ENCODE measurements at places on chromosomes 7 and 10.

GRCh38 chr10:91558473-91558872 is 74.4 kb downstream of the PPP1R3C start:
- no peak for DNase-seq

DNA sequence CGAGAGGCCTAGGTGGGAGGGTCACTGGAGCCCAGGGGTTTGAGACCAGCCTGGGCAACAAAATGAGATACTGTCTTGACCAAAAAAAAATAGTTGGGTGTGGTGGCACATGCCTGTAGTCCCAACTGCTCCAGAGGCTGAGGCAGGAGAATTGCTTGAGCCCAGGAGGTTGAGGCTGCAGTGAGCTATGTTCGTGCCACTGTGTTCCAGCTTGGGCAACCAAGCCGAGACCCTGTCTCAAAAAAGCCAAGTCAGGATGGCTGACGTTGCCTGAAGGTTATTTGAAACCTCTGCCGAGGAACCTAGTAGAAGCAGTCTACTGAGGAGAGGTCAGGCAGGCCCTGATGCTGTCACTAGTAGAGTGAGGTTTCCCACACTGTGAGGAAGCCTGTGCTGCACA is 22.8 kb downstream of the DNAJB6 start:
- peak; percentile 4 for DNase-seq

- no peak for DNase-seq
Observed at GRCh38 chr10:124596116-124596785, 134.6 kb downstream of the LHPP start.

GRCh38 chr7:26049081-26049480 is 102.9 kb upstream of the NFE2L3 start:
- DNase-seq: no peak

- no peak for DNase-seq
Observed at GRCh38 chr10:124520558-124521428, 59.2 kb downstream of the LHPP start.

GRCh38 chr10:35502692-35503091 is 102.4 kb upstream of the GJD4 start:
- no peak for DNase-seq

DNA sequence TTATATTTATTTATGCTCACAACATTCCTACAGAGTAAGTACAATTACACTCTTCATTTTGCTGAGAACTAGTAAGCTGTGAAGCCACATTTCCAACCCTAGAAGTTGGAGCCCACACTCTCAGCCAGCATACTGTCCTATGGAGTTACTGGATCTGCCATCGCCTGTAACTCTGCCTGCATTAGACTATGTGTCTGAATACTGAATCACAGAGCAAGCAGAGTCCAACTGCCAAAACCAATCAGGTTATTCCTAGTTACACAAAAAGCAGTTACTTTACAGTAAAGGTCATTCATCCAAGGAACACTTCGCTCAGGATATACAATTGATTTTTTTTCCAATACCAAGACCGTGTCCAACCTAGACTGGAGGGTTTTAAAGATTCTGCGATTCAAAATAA is 21.5 kb downstream of the CTAGE6 start:
- DNase-seq: no peak

DNA sequence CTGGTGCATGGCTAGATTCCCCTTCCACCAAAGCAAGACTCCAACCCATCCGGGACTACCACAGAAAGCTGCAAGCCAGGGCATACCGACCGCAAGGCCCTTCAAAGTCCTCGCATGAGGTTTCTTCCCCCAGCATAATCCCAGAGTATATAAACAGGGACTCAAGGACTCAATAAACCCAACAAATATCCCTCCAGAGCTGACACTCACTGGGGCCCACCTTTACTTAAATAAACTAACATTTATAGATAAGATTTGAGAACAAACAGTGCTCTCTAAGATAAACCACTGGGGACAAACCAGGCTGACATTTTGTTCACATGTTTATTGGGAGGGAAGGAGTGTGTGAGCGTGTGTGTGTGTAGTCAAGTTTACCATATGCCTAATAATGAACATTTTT is 138.2 kb downstream of the ADAM12 start:
- no peak for DNase-seq

GRCh38 chr10:77077316-77077945 is 560.2 kb downstream of the KCNMA1 start:
- DNase-seq: no peak
